ENCODE measurements at places on chromosomes 1 and 21. TPM values are rescaled to one million over a fixed set of nuclear protein-coding genes. Genes with fewer than 3 reads are reported as not detected.

- no peak for DNase-seq
Measured at GRCh38 chr1:62280150-62280549, 39.1 kb downstream of the KANK4 start.

GRCh38 chr1:36301220-36301619, 4.9 kb upstream of the SH3D21 start:
- no peak for DNase-seq

GRCh38 chr1:91546301-91546581, 45.6 kb downstream of the CDC7 start:
- no peak for DNase-seq

The DCDC2B gene
- 0.17 TPM for total RNA-seq

The KLF17 gene
- total RNA-seq: not detected

The ACKR1 gene
- not detected for total RNA-seq

The C1orf56 gene
- 1.9 TPM for total RNA-seq

All from activated naive CD8-positive, alpha-beta T cell treated with anti-CD3 and anti-CD28 coated beads, Interleukin-2, amount 10 ng/mL, durations not matched to agents 7 days and 5 days (primary cell).